ENCODE measurements at places on chromosomes 12 and 14. TPM values are rescaled to one million over a fixed set of nuclear protein-coding genes. Genes with fewer than 3 reads are reported as not detected.

DNA sequence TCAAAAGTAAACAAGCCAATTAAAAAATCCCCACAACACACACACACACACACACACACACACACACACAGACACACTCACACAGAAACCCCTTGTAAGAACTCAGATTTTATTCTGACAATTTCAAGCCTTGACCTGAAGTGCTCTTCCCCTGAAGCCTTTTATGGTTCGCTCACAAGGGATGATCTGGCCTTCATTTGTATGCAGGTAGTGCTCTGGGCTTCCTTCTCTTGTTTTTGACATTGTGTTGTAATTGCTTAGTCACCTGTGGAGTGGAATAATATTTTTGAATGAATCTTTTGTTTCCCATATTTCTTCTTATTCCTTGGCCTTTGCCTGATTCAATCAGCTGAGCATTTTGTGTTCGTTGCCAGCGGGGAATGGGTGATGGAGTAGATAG lies 83.3 kb upstream of the CSRP2 start:
- no peak for DNase-seq

- DNase-seq: no peak
These were observed 25.1 kb upstream of the BATF start for GRCh38 chr14:75497191-75497590.

DNA sequence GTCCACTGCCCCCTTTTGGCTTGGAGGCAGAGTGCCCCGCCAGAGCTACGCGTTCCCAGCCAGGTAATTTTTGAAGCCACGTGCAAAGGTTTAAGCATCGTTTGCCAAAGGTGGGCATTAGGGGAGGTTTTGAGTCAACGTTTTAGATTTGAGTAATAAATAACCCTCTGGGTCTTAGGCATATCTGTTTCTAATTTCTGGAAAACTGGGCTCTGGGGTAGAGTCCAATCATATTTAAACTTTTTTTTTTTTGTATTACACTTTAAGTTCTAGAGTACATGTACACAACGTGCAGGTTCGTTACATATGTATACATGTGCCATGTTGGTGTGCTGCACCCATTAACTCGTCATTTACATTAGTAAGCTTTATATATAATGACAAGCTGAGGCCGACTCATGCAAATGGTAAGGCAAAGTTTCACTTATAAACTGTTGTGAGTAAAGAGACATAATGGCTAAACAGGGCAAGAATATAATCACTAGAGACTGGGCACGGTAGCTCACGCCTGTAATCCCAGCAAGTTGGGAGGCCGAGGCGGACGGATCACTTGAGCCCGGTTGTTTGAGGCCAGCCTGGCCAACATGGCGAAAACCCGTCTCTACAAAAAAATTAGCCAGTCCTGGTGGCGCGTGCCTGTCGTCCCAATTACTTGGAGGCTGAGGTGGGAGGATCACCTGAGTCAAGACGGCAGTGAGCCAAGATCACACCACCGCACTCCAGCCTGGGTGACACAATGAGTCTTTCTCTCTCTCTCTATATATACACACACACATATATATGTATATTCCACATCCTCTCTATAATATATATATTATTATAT lies 491 bp upstream of the NR2C1 start:
- DNase-seq: no peak

DNA sequence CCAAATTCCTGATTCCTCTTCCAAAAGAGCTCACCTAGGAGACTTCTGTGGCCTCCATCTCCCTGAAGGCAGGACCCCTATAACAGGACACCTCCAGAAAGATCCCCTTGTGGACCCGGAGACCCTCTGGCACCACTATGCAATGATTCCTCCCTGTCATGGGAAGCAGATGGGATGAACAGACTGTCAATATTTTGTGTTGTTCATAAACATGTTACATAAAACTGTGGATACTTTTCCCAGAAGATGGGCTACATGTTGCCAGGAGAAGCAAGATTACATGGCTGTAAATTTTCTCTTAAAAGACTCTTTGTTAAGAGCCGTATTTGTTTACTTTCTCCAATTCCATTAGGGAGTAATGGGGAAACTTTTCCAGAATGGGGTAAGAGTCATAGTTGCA lies 52.1 kb downstream of the TUNAR start:
- no peak for DNase-seq

DNA sequence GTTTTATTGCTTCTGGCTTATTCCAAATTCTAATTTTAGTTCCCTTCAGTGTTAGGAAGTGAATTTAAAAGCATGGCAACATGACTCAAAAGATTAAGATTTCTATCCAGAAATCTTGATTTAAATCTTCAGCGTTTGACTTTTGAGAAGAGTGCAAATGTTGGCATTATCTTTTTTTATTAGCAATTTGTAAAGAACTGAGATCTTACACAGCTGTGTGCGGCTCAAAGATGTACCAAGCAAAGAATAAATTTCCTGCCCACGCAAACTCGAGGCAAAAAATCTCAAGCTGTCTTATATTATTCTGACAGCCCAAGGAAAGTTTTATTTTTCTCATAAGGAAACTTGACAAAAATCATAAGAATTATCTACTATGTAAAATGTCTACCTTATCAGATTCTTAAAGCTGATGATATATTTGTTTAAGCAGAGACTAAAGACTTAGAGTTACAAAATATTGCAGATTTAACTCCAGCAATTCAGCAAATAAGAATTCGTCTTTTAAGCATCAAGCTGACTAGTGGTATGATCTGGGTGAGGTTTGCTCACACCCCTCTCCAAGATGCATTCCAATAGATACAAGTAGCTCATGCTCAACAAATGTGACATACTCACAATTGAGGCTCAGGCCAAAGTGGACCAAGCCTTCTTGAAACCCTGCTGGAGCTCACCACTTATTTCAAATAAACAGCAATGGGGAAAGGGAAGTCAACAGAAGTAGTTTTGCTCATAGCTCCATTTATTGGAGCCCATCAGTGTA lies 47.4 kb upstream of the POC1B start:
- DNase-seq: no peak

DNA sequence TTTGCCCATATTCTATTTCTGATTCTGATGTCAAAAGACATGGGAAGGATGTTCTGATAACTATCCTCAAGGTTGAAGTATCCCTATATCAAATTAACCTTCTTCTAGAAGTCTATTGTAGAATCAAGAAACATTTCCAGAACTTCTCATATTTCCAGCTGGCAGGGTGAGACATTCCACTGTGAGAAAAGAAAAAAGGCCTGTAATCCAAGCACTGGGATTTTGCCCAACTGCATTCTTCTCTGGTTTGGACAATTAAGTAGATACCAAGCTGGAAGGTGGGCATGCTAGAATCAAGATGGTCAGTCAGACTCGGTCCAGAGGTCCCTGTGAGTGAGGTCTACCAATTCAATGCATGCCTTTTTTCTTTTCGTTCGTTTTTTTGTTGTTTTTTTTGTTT lies 60.9 kb downstream of the MAP3K9 start:
- no peak for DNase-seq

DNA sequence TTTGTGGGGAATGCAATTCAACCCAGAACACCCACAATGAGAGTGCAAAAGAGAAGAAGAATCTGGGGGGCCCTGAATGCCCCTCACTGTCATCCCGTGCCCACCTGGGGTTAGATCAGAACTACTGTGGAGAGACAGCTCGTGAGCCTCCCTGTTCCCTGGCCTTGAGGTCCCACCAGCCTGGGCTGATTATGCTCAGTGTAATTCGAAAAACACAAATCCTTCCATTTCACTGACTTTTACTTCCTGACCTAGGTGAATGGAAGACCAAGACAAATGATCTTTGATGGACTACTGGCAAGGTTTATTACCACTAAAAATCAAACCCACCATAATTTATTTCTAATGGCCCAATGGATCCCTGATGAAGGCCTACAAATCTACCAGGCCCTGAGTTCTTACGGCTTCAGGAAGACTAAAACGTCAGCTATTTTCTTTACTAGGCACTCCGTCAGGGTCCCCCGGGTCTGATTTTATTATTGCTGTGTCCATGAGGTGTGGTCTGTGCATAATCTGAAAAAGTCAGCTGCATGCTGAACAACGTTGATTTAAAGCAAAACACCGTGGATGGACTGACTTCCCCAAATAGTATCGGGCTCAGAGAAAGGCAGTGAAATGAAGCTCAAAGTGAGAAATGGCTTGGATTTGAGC lies 44.9 kb upstream of the RMST start:
- DNase-seq: no peak

DNA sequence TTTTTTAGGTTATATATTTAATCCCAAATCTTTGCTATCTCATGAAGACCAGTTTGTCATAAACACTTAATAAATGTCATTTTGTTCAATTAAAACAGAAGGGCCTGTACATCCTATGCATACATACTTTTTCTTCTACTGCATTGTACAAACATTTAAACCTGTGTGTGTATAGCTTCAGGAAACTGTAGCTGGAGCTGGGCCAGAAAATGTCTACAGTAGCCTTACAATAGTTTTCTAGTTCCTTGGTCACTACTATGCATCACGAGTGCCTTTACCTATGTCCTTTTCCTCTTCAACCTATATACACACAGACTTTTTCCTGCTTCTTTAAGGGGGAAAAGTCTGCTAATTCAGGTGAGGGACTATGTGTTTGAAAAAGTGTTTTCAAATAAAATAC lies 302.8 kb downstream of the PAWR start:
- DNase-seq: no peak

DNA sequence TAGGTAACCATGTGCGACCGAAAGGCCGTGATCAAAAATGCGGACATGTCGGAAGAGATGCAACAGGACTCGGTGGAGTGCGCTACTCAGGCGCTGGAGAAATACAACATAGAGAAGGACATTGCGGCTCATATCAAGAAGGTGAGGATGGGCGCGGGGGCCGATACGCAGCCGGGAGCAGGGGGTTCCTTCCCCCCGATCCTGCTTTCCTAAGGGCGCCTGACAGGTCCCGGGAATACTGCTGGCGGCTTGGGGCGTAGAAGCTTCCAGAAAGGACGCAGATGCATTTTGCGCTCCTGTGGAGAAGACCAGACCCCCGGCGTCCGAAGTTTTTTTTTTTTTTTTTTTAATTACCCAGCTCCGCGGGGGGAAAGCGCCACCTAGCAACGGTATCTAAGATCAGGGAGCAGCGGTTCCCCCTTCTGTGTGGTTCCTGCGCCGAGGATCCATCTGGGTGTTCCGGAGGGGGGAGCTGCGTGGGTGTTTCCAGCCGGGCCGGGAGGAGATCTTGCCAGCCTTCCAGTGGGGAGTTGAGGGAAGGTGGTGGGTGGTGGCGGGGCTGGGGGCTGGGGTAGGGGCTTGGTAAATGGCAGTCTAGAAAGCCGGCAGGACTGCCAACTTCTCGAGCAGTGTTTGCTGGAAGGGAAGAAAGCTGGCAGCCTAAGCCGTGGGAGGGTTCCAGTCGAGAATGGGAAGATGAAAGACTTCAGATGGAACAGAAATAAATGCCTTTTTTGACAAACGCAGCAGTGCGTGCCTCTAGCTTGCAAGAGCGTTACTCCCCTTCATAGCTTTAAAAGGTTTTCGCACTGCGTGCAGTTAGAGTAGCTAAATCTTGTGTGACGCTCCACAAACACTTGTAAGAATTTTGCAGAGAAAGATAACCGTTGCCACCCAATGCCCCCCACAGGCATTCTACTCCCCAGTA lies 764 bp downstream of the DYNLL1 start:
- peak; percentile 80 for DNase-seq

DNA sequence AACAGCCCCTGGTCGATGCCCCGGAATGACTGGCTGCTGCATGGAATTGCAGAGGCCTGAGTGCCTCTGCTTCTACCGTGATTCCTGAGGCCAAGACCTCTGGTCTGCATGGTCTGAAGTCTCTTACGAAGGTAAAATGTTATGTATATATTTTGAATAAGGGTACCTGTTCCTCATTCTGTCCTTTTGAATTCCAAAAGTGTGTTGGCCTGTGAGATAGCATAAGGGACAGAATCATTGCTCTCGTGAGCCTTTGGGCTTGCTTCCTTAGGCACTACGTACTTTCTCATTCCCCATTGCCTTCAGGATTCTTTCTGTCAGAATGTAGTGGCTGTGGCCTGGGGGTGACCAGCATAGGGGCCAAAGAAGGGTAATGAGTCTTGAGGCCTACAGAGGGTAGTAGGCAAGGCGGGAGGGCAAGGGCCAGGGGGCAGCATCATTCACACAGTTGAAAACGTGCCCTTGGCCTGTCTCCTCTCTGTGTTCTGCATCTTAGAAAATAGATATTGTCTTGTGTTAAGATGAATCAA lies 19.5 kb downstream of the TRAF3 start:
- no peak for DNase-seq

DNA sequence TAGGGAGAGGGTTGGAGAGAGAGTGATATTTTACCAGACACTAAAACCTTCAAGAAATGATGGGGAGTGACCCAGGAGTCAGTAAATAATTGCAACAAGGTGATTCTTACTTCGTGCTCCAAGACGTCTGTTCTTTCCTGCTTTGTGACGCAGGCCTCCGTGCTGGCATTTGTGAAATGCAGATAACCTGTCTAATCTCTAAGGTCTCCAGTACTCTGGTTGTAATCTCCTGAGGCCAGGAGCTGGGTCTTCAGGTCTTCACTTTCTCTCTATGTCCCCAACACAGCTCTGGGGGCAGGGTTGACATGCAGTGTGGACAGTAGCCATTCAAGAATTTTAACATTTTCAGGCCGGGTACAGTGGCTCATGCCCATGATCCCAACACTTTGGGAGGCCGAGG lies 53.1 kb downstream of the CD9 start:
- DNase-seq: no peak

- no peak for DNase-seq
These were observed 602.1 kb upstream of the TMEM132C start for GRCh38 chr12:127664901-127665300.

- DNase-seq: no peak
These were observed 22.6 kb downstream of the ERP27 start for GRCh38 chr12:14915736-14916135.

DNA sequence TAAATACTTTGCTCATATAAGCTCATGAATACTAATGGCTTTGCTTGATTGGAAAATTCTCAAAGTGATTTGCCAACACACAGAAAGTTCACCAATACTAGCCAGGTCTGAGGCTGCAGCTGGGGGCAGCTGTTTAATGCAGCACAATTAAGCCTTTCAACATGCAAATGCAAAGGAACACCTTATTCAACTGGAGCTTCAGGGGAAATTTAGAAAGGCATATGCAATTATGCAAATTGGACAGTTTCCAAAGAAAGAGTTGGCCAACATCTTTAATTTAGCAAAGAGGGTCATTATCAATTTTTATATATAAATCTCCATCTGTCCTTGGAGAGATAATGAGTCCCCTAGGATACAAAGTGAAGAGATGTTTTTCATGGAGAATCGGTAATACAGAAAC lies 40.2 kb upstream of the OTOGL start:
- DNase-seq: no peak

- DNase-seq: no peak
These were observed 20.6 kb downstream of the COX14 start for GRCh38 chr12:50132505-50133135.

The USP44 gene
- 3.7 TPM for total RNA-seq

The MYH6 gene
- total RNA-seq: not detected

The PIK3C2G gene
- total RNA-seq: 0.41 TPM

The PZP gene
- total RNA-seq: under 0.01 TPM

The SYNDIG1L gene
- total RNA-seq: 6.9 TPM

The TIGAR gene
- 4.1 TPM for total RNA-seq

The NKX2-1 gene
- 0.82 TPM for total RNA-seq

The ENDOU gene
- total RNA-seq: not detected

The FERMT2 gene
- 75.8 TPM for total RNA-seq

Data from frontal cortex (tissue), 4 donors.